ENCODE measurements at places on chromosomes 11 and 22. TPM values are rescaled to one million over a fixed set of nuclear protein-coding genes. Genes with fewer than 3 reads are reported as not detected.

DNA sequence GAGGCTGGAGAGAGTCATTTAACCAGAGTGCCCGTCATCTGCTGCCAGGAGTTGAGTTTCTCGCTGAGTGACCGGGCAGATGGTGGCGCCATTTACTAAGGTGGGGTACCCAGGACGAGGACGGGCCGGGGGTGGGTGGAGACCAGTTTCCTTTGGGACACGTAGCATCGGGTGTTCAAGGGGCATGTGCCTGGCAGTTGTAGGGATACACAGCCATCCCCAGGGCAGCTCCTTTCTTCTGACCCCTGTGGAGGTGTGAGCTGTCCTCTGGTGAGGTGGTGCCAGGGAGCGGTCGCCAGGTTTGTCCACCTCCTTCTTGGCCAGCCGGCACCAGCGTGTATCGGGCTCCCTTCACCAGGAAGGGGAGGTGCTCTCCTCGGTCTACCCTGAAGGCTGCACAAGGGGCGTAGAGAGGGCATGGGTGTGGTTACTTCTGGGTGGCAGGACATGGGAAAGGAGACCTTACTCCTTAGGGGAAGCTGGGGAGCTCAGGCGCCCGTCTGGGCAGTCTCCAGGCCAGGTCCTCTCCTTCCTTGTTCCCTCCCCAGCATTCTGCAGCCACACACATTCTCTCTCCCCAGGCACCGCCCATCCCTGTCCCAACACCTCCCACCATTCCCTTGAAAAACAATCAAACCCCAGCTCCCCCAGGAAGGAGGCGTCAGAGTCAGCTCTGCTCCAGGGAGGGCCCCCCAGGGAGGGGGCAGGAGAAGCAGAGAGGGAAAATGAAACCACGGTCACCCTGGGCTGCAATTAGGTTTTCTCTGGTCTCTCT, 10.3 kb upstream of the MB start:
- peak; percentile 22 for DNase-seq

- no peak for DNase-seq
Measured at GRCh38 chr11:95605271-95605940, 184.2 kb downstream of the FAM76B start.

GRCh38 chr22:24338726-24339451, 68.3 kb downstream of the SPECC1L start:
- no peak for DNase-seq

DNA sequence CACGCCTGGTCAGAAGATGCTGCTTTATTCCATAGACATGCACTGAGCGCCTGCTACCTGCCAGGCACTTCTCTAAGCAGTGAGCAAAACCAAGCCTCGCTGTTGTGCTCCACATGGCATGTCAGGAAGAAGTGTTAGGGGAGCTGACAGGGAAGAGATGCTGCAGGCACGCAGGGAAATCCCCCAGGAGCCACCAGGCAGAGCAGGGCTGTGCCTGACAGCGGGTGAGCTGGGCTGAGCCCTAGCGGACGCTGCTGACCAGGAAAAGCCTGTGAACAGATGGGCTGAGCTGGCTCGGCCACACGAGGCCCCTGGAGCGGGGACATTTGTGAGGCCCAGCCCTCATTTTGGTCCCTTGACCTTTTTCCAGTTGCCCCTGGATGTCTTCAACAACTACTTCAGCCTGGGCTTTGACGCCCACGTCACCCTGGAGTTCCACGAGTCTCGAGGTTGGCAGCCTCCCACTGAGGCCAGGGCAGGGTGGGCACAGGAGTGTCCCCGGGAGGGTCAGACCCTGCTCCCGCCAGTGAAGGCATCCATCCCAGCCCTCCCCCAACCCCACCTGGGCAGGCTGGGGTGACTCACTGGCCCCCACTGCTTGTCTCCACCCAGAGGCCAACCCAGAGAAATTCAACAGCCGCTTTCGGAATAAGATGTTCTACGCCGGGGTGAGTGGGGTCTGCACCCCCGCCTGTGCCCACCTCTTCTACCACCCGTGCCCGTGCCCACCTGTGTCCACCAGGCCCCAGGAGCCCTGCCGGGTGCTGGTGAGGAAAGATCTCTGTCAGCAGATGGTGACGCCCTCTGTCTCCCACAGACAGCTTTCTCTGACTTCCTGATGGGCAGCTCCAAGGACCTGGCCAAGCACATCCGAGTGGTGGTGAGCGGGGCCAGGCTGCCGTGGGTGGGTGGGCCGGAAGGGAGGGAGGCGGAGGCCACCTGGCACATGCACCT, 7.4 kb upstream of the MDK start:
- DNase-seq, result no peak

GRCh38 chr11:92626624-92627023, 342.8 kb upstream of the MTNR1B start:
- DNase-seq, result no peak

GRCh38 chr11:8252946-8253345, 10.7 kb downstream of the LMO1 start:
- no peak for DNase-seq

DNA sequence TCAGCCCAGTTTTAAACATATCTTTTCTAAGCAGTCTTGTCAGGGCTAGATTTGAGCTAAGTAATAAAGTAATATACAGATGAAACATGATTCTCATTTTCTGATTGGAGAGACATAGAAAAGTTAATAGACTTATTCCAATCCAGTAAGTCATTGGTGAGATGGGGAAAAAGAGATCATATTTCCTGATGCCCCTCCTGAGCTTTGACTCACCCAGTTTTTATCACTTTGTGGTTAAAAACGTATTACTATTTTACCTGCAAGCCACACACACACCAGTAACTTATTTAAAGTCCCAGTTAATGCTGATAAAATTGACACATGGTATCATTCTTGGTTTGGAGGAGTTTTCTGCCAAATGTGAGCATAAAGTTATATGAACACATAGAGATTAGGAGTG, 306.8 kb downstream of the CADM1 start:
- DNase-seq, result no peak

DNA sequence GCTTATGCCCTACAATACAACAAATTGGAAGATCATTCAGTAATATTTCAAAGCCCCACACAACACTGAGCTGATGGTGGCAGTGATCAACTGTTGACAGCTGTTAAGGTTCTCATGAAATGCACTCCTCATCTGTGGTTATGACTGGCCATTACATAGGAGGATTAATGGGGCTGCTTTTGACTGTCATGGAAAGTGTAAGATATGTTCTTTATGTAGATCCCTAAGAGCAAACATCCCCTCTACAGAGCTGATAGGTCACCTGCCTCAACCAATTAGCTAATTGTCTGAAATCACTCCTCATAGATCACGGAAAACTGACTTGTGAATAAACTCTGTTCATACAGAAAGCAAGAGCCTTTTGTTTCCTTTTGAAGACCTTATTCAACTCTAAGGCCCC, 78.1 kb downstream of the GAB2 start:
- no peak for DNase-seq

DNA sequence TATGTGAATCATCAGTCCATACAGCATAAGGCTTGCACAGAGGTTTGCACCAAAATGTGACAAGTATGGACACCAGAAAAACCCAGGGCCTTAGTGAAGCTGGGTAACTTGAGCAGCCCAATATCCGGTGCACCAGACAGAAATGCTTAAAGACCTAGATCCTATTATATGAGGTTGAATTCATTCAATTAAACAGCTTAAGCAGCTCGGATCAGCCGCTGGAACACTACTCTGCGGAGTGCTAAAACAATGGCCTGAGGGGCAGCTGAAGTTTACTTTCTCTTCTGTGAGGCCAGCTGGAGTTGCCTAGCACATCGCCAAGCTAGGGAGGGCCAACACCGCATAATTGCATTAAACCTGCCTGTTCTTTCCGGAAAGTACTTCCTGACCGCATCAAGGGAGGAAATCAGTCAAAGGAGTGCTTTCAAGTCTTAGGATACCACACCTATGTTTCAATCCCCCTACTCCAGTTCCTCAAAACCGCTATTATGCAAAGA, 17.0 kb upstream of the FAM181B start:
- DNase-seq, result no peak

DNA sequence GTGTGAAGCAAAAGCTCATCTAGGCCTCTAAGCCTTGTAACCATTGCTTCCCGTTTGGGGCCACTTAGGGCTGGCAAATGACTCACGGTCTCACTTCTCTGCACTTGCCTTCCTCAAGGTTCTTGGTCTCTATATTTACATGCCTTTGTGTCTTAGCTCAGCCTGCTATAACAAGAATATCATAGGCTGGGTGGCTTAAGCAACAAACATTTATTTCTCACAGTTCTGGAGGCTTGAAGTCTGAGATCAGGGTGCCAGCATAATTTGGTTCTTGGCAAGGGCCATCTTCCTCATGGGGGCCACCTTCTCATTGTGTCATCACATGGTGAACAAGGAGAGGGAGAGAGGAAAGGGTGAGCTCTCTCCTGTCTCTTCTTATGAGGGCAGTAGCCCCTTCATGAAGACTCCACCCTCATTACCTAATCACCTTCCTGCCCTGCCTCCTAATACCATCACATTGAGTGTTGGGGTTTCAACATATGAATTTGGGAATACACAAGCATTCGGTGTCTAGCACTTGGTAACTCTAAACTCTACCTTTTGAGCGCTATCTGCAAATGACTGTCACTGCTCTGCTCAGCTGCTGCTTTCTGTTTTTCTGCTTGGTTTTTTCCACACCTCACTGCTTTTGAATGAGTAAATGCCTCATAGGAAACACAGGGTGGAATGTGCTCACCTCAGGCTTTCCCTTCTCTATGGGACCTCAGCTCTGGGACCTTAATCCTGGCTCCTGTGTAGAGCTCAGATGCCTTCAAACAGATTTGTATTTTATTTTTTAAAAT, 16.2 kb upstream of the ME3 start:
- DNase-seq, result no peak

GRCh38 chr11:74534216-74534945, 40.9 kb upstream of the LIPT2 start:
- no peak for DNase-seq

DNA sequence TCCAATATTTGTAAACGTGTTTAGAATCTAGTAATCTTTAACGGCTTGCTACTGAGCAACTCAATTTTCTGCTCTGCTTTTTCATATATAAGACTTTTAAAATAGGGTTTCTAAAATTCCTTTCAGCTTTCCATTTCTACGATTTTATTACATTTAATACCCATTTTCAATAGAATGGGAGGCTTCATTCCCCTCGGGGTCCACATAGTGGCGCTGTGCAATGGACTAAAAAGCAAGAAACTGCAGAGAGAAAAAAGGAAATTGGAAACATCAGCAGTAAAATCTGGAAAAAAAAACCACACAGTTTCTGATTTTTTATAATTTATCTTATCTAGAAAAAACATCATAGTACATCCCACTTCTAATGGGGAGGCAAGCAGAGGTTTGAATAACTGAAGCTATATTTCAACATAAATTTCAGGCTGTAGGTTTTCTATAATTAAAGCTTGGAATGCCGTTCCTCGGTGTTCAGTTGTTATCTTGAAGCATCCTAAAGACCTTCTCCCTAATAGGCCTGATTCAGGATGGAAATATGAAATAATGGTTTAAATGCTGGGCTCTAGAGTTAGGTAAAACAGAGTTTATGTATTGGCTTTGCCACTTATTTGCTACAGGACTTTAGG, 18.7 kb upstream of the JHY start:
- no peak for DNase-seq

DNA sequence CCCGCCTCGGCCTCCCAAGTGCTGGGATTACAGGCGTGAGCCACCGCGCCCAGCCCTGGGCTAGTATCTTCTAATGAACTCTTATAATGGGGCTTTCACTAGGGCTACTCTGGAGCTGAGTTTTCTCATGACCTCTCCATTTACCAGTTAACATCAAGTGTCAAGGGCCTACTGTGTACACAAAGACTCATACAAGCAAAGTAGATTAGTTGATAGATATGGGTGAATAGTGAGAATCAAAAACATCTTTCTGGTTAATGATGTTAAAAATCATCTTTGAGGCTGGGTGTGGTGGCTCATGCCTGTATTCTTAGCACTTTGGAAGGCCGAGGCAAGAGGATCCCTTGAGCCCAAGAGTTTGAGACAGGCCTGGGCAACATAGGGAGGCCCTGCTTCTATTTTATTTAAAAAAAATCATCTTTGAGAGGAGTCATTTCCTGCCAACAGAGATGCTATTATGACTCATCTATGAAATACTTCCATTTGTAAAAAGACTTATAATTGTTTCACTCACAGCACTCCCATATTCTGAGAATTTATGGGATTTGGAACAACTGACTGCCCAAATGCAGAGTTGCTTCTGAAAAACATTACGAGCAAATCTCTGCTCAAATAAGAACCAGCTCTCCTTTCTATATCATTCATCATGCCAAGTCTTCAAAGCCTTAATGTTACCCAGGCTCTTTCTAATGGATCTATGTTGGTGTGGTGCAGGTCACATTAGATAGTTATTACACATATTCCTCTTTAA, 57.0 kb downstream of the GDPD4 start:
- no peak for DNase-seq

INCENP gene
- 22.0 TPM for total RNA-seq

NUDT22 gene
- 12.6 TPM for total RNA-seq
